Right hindlimb (tissue), 1 donor: ENCODE measurements at places on chromosomes 16 and 17.

DNA sequence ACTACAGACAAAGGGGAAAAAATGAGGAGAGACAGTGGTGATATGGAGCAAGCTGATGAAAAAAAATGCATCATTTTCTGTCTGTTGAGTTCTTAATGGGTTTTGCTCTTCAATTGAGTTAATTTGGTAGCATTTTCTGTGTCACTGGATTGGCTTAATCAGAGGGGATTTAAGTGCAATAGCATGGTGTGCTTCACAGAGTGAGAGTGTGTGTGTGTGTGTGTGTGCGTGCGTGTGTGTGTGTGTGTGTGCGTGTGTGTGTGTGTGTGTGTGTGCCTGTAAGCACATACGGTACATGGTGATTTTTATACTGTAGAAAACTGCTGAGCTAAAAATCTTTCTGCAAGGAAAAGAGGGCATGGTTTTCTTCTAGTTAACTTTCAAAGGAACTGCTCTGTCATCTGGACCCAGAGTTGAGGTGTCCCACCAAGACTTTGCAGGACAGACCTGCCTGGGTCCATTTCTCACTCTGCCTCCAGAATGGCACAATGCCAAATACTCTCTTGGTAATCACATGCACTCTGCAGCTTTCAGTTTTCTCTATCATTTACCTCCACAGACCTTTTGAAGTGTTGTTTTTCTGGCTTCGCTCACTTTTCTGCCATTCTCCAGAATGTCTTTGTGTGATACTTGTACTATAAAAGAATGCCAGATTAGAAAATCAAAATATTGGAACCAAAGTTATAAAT lies 952.6 kb upstream of the SOX9 start:
- no peak for DNase-seq

GRCh38 chr16:10681310-10682308 lies 13.1 kb downstream of the TEKT5 start:
- DNase-seq = no peak

DNA sequence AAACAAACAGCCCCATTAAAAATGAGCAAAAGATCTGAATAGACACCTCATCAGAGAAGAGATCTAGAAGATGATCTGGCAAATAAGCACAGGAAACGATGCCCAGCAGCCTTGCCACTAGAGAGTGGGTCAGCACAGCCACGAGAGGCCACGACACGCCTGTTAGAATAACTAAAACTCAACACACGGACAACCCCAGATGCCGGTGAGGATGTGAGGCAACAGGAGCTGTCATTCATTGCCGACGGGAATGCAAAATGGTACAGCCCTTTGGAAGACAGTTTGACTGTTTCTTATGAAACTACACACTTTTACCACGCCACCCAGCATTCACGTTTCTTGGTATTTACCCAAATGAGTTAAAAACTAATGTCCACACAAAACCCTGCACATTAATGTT lies 31.5 kb downstream of the CBFA2T3 start:
- DNase-seq = no peak

GRCh38 chr16:18832613-18833012 lies 31.3 kb upstream of the ARL6IP1 start:
- no peak for DNase-seq

GRCh38 chr17:46818929-46819859 lies 702 bp upstream of the WNT3 start:
- no peak for DNase-seq

DNA sequence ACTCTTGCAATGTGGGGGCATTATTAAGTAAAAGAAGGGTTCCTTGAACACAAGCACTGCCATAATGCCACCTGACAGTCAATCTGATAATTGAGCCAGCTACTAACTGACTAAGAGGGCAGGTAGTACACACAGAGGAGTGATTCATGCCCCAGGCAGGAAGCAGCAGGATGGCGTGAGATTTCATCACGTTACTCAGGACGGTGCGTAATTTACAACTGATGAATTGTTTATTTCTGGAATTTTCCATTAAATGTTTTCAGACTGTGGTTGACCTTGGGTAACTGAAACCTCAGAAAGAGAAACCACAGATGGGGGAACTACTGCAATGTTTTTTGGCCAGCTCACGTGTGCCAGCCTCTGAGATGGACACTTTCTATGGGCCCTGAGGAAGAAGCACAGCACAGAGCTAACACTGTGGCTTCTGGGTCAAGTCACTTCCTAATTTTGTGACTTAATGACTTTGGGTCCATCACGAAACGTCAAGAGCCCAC lies 46.7 kb downstream of the C17orf67 start:
- no peak for DNase-seq

DNA sequence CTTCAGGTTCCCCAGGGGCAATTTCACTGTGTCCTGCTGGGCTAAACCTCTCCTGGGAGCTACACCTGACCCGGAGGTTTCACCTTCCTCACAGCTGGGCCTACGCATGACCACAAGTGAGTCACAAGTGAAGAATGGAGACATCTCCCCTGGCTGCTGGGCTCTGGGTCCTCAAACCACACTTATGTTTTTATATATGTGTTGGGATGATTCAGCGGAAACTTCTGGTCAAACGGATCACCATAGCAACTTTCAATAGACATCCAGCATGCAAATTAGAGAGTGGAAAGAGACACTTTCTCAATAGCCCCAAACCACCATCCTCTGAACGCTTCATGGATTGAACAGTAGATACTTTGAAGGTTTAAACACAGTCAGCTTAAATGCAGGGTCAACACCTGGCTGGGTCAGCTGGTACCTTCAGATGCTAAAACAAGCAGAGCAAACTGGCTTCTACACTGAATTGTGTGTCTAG lies 28.0 kb upstream of the MAF start:
- DNase-seq = no peak

GRCh38 chr16:82655072-82655714 lies 28.4 kb downstream of the CDH13 start:
- DNase-seq = no peak

GRCh38 chr17:70517816-70518215 lies 348.5 kb downstream of the KCNJ2 start:
- DNase-seq = no peak

- no peak for DNase-seq
Observed at GRCh38 chr17:38329808-38330730, 13.7 kb downstream of the GPR179 start.

- no peak for DNase-seq
Observed at GRCh38 chr17:78724999-78725398, 57.1 kb downstream of the CYTH1 start.

DNA sequence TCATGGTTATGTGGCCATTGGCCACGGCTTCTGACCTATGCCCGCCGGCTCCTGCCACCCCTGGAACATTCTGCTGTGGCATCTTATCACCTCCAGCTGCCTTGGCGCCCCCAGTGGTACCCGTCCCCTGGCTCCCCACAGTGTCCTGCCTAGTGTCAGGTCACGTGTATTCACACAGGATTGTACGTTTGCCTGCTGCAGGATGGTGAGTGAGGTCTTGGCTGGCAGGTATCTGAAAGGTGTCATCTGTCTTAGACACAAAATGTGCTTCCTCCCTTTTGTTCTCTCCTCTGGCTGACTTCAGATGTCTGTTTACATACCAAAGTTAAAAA lies 24.9 kb downstream of the DBNDD1 start:
- no peak for DNase-seq

GRCh38 chr17:19485800-19486340 lies 47.8 kb upstream of the SLC47A1 start:
- no peak for DNase-seq

- peak; percentile 49 for DNase-seq
Observed at GRCh38 chr17:31586946-31587345, 195.5 kb downstream of the RAB11FIP4 start.

DNA sequence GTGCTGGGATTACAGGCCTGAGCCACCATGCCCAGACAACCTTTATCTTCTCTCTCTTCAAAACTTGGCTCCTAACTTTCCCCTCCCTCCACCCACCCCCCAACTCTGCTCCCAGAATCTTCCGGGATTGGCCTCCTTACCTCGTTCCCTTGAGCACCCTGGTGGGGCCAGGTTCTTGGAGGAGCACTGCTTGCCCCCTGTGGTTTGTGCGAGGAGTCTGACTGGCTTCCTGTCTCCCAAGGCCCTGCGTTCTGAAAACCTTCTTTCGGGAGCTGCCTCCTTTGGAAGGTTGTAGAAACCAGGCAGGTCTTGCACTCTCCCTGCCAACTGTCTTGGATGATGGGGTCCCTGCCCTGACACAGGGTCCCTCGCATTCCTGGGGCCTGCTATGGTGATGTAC lies 19.8 kb downstream of the PLXDC1 start:
- DNase-seq = no peak

GRCh38 chr16:4324492-4325252 lies 8.8 kb downstream of the GLIS2 start:
- peak; percentile 82 for DNase-seq

- DNase-seq = no peak
Observed at GRCh38 chr17:55303701-55304145, 39.0 kb downstream of the HLF start.

DNA sequence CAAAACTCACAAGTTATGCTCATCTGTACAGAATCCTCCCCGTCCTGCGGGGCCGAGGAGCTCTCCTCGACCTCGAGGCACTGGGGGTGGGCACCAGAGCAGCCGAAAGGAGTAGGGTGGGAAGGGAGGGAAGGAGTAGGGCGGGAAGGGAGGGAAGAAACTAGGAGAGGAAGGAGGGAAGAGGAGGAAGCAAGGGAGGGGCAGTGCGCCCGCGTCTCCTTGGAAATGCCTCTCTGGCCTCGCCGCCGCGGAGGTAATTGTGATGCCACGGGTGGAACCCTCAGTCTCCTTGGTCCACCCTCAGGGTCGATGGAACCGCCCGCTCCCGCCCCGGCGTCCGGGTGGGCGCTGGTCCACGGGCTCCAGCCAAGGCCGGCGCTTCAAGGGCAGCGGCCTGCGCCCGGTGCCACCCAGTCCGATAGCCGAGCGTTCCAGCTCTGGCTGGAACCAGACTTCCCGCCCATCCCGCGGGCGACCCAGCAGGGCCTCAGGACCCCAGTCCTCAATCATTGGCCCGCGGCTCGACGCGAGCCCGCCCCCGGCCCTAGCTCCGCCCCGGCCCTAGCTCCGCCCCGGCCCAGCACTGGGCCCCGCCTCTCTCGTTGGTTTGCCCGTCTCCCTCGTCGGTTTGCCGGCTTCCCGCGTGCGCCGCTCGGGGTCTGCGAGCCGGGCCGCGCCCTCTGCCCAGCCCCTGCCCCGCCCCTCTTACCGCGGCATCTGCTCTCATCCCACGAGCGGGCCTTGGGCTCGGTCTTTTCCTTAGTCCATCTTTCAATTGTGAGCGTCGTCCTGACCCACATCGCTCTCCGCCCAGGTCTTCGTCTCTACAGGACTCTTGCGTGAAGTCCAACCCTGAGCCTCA lies 596 bp downstream of the PROCA1 start:
- DNase-seq = peak; percentile 97

- no peak for DNase-seq
Observed at GRCh38 chr16:58589326-58589905, 40.2 kb downstream of the CNOT1 start.

GRCh38 chr16:57240851-57241250 lies 4.2 kb upstream of the ARL2BP start:
- DNase-seq = no peak

DNA sequence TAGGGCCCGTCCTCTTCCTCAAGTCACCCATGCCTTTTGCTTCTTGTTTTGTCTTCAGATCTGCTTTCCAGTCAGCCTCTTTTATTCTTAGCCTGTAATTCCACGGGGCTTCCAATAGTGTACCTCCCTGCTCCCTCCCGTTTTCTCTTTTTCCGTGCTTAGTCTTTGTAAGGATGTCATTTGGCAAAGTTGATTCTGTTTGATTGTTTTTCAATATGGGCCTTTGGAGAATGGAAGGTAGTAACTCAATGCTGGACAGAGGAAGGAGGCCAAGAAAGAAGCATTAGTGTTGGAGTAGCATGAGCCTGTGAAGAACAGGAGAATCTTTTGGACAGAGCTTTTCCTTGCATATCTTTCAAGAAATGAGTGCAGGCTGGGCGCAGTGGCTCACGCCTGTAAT lies 6.5 kb downstream of the WWP2 start:
- peak; percentile 53 for DNase-seq

DNA sequence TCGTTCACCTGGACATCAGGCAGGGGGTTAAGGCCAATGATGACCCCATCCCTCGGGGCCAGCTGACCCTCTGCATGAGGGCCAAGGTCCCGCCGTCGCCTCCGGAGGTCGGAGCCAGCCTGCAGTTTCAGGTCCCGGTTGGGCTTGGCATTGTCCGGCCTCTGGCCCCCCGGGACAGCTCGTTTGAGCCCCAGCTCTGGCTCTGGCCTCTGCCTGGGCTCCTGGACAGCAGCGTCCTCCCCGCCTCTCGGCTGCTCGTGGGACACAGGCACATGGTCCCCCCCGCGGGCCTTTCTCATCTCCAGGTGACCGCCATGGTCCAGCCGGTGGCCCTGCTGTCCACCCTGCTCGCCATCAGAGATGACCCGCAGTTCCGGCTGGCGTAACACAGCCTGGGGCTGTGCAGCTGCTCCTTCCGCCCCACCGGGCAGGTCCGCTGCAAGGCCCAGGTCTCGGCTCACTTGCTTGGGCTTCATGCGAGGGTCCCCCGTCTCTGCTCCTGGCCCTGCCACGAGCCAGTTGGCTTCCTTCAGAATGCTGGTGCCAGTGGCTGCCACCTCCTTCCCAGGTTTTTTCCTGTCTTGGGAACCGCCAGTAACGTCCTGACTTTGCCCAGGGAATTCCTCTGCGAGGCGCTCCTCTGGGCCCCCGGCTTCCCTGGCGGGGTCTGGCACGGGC lies 6.7 kb downstream of the NDUFAF8 start:
- no peak for DNase-seq

- peak; percentile 15 for DNase-seq
Observed at GRCh38 chr16:58012481-58012880, 11.3 kb downstream of the USB1 start.

DNA sequence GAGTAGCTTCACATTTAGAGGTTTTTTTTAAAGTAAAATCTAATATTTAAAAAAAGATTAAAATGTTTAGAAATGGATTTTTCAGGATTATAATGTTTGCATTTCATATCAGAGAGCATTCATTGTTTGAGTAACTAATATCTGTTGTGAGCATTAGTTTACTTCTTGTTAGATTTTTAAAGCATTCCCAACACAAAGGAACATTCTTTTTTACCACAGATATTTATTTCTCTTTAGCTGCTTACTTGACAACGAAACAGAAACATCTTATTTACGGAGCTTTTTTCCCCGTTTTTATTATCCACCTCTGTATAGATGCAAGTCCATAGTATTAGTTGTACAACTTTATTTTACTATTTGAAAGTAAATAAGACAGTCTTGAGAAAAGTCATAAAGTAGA lies 53.0 kb downstream of the NFAT5 start:
- DNase-seq = no peak

DNA sequence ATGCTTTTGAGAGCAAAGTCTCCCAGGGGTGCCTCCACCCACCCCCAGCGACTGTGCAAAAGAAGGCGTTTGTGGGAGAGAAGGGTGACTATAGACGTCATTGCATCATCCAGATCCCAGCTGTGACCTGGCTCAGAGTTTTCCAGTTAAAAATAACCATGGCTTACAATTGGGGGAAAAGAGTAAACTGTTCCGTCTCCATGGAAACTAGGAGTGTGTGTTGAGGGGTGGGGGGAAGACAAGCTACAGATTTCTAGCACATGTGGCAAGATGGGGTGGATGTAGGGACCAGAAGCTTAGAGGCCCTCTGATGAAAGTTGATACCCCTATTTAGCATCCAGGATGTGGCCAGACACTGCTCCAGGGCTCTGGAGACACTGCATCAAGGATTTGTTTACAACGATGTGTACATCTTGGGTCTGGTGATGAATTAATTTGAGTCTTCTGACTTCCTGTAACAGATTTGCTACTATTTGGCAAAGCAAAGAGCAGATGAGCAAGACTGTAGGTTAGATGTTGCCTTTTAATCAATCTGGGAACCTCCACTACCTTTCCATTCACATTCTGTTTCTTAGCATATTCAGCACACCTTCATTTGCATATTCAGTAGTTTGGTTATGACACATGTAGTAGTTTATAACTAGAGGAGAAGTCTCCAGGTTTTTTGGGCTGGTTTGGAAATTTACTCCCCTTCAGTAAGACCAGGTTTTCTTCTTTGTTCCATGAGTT lies 6.2 kb upstream of the DUSP14 start:
- DNase-seq = peak; percentile 45
